ENCODE measurements at places on chromosomes 7 and 10. TPM values are rescaled to one million over a fixed set of nuclear protein-coding genes. Genes with fewer than 3 reads are reported as not detected.

DNA sequence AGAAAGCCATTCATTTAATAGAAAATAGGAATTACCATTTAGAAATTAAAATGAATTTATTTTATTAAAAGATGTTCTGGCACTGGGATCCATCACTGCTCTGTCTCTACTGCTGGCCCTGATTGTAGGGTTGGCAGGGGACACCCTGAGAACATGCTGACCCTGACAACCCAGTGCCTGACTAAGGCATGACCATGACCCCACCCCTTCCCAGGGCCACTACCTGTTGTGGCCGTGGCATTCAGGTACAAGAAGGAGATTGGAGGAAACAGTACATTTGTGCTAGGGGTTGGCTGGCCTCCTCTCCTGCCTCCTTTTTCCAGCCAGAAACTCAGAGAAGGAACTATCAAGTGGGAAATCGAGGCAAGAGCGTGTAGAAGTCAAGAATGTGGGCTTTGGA, 197.0 kb upstream of the ZMIZ1 start:
- peaks cover 17% of the 10 kb centered on the region for H3K4me1 ChIP-seq
- no peak overlapping the region for H3K27ac ChIP-seq
- no peak for DNase-seq

The HPSE2 gene
- not detected for total RNA-seq

The COL13A1 gene
- not detected for total RNA-seq

DNA sequence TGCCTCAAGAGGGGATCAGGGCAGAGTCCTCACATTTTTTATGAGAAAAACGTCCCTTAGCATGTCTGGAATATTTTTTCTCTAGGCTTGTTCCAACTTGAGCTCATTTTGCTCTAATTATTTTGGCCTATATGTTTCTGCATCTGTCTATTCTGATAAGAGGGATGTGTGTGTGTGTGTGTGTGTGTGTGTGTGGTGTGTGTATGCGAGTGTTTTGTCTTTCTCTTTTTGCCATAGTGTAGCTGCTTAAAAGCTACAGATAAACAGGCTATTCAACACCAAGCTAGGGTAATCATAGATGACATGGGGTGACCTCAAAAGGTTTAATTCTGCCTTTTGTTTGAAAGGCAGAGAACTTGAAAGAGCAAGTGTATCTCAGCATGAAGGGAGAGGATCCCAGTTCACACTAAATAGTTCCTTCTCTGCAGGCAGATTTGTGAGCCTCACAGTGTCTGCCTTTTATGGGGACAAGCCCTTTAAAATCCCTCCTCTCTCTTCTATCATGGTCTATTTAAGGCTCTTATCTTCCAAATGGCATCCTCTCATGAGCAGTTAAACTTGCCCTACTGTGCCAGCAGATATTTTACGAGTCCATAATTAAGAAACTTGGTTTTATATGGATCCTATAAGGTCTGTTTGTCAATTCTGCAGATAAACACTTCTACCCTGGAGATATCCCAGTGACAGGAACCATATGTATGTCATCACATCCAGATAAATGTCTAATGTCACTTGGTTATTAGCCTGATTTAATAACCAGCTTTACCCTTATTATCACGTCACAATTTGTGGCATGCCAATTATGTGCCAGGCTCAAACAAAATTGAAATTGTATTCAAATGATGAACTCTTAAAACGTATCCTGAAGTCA, 202.9 kb upstream of the MTPN start:
- H3K4me1 ChIP-seq: no peaks in the 10 kb centered on the region
- DNase-seq: peak; percentile 48
- H3K27ac ChIP-seq: no peak overlapping the region
- H3K36me3 ChIP-seq: no peaks in the 10 kb centered on the region

The PPP1R17 gene
- total RNA-seq: 7.9 TPM

DNA sequence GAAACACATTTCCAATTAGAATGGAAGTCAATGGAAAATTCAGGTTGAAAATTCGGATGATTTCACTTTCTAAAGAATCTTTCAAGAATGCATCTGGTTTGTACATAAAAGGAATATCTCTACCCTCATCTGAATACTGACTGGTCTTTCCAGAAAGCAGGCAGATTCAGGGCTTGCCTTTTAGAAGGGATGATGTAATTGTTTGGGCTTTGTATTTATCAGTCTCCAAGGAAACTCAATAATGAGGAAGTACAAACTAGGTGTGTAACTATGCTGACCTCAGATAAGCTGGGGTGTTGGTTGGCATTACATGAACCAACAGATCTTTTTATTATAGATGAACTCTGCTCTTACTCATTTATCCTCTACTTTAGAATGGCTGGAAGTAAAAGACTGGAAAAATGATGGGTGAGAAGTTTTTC, 24.1 kb downstream of the PDLIM1 start:
- no peak overlapping the region for H3K4me3 ChIP-seq
- H3K4me1 ChIP-seq: no peaks in the 10 kb centered on the region
- no peaks in the 10 kb centered on the region for H3K36me3 ChIP-seq
- no peaks in the 10 kb centered on the region for H3K27me3 ChIP-seq

DNA sequence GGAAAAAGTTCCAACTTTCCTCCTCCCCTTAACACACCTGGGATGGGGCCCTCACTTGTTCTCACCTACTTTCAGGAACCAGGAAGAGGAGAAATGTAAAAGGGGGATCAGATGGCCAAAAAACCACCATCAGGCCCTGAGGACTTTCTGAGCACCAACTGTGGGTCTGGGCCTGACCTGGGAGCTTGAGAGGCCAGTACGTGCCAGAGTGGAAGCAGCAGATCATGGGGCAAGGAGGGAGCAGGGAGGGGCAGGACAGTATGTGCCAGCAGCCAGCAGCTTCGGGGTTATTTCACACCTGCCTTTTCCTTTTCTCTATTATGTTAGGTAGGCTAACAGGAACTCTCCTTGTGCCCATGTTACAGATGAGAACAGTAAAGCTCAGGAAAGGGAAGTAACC, 118.8 kb upstream of the UNC5B start:
- H3K4me3 ChIP-seq: no peak overlapping the region
- H3K4me1 ChIP-seq: no peaks in the 10 kb centered on the region
- no peak overlapping the region for H3K27ac ChIP-seq
- no peaks in the 10 kb centered on the region for H3K27me3 ChIP-seq
- H3K36me3 ChIP-seq: no peaks in the 10 kb centered on the region
- DNase-seq: no peak

DNA sequence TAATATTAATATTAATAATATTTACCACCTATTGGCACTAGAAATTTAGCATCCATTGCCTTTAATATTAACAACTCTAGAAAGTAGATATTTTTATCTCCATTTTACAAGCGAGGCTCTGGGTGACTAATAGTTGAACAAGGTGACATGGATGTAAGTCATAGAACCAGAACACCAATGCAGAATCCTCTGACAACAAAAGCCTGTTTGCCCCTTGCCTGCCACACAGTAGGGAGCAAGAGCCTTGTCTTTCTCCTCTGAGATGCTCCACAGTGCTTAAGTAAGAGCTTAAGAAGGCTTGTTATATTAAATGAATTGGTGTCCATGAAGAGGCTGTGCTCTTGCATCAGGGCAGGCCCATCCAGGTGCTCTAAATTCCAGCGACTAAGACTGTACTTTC, 51.2 kb upstream of the LBX1 start:
- no peak for DNase-seq
- no peaks in the 10 kb centered on the region for H3K4me1 ChIP-seq
- no peak overlapping the region for H3K4me3 ChIP-seq
- H3K27me3 ChIP-seq: no peaks in the 10 kb centered on the region
- H3K36me3 ChIP-seq: no peaks in the 10 kb centered on the region

DNA sequence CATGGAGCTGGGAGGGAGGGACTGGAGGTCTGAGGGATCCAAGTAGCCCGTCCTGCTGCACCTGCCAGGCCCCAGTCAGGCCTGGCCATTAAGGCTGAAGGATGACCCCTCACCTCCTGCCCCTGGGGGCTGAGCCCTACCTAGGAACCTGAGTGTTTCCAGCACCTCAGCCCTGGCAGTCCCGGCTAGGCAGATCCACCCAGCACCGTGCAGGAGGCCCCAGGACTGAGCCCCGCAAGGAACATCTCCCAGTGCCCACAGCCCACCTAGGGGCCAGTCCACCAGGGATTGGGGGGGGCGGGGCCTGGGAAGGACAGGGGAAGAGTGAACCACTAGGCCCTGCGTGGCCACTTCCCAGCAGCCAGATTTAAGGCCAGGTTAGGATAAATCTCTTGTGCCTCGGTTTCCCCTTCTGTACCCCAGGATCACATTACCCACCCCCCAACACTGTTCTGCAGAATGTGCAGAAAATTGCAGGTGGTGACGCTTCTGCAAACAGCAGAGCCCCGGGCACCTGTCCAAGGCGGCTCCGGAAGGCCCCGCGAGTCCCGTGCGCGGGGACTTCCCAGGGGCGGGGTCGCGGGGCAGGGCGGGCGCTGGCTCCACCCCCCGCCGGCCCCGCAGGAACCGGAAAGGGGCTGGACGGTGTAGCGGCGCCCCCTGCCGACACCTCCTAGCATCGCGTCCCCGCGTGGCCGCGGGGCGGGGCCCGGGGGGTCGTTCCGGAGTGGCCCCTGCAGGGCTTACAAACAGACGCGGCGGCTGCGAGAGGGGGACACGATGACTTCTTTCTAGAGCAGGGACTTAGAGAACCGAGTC, 55.9 kb downstream of the PWWP2B start:
- no peak overlapping the region for H3K27ac ChIP-seq
- H3K27me3 ChIP-seq: no peaks in the 10 kb centered on the region
- peak overlapping the region; percentile 36 for H3K4me3 ChIP-seq
- peaks cover 19% of the 10 kb centered on the region for H3K4me1 ChIP-seq
- DNase-seq: peak; percentile 93

- no peaks in the 10 kb centered on the region for H3K36me3 ChIP-seq
- no peak for DNase-seq
- no peaks in the 10 kb centered on the region for H3K27me3 ChIP-seq
- no peaks in the 10 kb centered on the region for H3K4me1 ChIP-seq
Observed at GRCh38 chr7:151198945-151199848, 11.1 kb downstream of the H2BK1 start.
